GM12878 (cell line): ENCODE measurements at places on chromosomes 12 and 14. TPM values are rescaled to one million over a fixed set of nuclear protein-coding genes. Genes with fewer than 3 reads are reported as not detected.

SMOC1 gene
- total RNA-seq, result 0.26 TPM in 1 of 2 replicates, not detected in the other

APEX1 gene
- 262 and 271 TPM in 2 replicates for total RNA-seq

DNA sequence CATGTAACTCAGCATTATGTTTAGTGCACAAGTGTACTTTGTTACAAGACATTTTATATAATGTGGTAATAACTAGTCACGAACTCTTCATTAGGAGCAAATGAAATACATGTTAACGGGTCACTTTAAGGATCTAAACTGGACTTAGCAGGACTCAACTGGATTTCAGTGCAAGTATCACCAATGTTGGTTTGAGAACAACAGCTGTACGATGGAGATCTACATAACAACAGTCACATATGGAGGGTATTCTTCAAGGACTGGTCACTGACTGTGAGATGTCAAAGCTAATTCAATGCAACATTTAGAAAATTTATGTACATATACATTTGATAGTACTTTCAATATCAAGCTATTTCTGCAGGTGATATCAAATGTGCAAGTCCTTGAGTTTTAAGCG is 22.5 kb upstream of the SYCP3 start:
- no peaks in the 10 kb centered on the region for H3K27me3 ChIP-seq
- H3K4me1 ChIP-seq, result no peaks in the 10 kb centered on the region
- DNase-seq, result no peak
- no peak overlapping the region for H3K27ac ChIP-seq

DNA sequence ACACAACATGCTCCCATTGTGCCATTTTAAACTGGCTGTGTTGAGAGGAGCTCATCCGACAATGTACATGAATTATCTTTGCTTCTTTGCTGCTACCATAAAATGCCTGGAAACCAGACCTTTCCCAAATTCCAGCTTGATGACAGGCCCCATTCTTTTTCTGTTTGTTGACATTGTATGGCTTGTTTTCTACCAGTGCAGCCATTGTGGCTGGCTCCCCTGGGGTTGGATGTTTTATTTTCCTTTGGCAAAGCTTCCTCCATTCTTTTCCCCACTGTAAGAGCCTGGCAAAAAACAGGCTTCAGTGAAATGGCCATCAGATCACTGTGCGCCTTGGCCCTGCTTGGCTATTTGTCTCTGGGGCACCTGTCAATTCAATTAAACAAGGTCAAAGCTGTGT is 532.5 kb downstream of the VRK1 start:
- H3K27ac ChIP-seq, result no peak overlapping the region
- DNase-seq, result no peak
- peaks cover 13% of the 10 kb centered on the region for H3K4me1 ChIP-seq
- H3K4me3 ChIP-seq, result no peak overlapping the region
- no peaks in the 10 kb centered on the region for H3K36me3 ChIP-seq
- no peaks in the 10 kb centered on the region for H3K27me3 ChIP-seq

DNA sequence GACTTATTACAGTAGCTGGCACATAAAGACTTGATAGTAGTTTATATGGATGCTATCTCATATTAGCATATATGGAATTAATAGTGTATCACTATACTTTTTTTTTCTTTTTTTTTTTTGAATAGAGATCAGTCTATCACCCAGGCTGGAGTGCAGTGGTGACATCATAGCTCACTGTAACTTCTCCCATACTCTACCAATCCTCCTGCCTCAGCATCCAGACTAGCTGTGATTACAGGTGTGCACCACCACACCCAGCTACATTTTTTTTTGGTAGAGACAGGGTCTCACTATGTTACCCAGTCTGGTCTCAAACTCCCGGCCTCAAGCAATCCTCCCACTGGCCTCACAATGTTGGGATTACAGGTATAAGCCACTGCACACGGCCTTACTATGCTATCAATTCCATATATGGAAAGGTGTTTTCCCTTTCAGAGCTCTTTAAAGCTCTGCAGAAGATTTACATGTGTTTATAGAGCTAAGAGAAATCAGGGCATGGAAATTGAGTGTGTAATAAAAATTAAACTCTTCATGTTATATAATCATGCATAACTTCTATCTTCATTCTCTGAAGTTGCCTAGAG is 1.8 kb upstream of the TBK1 start:
- H3K36me3 ChIP-seq, result peaks cover 2% of the 10 kb centered on the region
- H3K4me3 ChIP-seq, result no peak overlapping the region
- H3K4me1 ChIP-seq, result no peaks in the 10 kb centered on the region; the same call in 1 of the 2 replicates
- no peak for DNase-seq
- peak overlapping the region; percentile 88; the same call in 1 of the 2 replicates for H3K27ac ChIP-seq

- H3K27me3 ChIP-seq, result no peaks in the 10 kb centered on the region; the same call in 1 of the 2 replicates
- peaks cover 16% of the 10 kb centered on the region for H3K4me1 ChIP-seq
- H3K27ac ChIP-seq, result no peak overlapping the region
- no peak overlapping the region for H3K4me3 ChIP-seq
These were observed 185.6 kb upstream of the C14orf180 start for GRCh38 chr14:104393898-104394381.

PLCZ1 gene
- total RNA-seq, result not detected in 2 replicates

OTOGL gene
- total RNA-seq, result 0.31 and 0.56 TPM in 2 replicates
